ENCODE measurements at places on chromosomes 5 and 9.
A peak's percentile ranks its signal among the peaks of the same experiment; 100 is the strongest.

DNA sequence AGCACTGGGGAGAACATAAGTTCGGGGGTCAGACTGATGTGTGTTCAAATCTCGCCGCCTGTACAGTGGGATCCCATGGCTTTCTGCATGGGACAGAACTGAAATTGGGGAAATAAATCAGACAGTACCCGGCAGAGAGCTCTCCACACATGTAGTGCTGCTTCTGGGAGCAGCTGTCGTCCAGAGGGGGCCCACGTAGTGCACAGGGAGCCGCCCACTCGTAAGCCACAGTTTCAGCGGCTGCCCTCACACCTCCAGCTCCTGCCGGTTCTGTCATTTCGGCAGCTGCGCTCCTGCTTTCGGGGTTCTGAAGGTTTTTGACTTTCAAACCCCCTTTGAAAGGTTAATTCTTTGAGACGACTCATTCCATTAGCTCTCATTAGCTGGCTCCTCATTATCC, 83.1 kb downstream of the OLFM1 start:
- DNase-seq: no peak

DNA sequence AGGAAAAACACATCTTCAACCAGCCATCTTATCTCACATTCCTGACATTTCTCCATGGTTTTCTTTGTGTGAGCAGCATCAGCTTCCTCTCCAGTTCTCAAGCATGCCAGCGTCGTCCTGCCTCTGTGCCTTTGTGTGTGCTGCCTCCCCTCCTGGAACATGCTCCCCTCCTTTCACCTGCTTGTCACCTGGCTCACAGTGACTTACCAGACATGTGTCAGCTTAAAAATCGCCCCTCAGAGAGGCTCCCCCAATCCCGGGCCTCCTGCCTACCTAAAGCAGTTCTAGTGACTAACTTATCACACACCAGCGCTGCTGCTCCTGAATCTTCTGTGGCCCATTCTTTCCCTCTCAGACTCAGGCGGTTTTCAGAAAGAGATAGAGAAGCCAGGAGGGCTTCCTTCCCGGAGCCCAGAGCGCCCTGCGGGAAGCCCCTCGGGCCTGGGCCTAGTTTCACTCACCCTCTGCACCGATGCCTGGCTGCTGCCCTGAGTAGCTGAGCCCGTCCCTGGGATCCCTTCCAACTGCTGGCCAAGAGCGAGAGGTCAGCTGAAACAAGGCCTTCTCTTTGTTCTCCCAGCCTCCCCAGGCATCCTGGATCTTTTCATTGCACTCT, 51.1 kb upstream of the MVB12B start:
- peak; percentile 52 for DNase-seq

DNA sequence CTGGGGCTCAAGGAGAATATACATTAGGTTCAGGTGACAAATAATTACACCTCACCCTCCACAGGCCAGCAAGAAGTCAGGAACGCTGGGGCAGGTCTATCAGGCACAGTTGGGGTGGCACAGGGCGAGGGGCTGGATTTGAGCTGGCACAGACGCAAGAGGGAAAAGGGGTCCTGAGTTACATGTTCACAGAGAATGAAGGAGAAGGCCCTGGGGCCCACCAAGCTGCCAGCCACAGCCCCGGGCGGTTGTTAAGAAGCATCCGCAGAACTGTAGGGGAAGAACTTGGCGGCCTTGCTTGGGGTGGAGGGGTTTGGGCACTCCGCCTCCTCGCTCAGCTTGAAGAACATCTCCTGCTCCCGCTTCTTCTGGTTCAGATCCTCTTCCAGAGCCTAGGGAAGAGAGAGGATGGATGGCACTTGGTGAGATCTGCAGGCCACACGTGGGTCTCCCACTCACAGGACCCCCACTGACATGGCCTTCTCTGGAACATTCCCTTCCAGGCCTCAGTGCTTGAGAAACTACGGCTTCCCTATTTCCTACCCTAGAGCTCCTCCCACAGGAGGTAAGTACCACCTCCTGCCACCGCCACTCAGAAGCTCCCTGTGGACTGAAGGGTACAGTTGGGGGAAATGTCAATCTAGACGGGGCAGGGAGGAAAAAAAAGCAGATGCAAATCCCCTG, 38.3 kb upstream of the FBXW11 start:
- DNase-seq: peak; percentile 49

DNA sequence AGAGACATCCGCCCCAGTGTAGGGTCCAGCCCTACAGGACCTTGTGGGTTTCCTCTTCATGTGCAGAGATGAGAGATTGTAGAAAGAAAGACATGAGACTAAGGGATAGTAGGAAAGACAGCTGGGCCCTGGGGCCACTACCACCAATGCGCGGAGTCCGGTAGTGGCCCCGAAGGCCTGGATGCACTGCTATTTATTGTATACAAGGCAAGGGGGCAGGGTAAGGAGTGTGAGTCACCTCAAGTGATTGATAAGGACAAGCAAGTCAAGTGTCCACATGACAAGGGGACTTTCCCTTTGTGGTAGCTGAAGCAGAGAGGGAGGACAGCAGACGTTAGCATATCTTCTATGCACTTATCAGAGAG, 6.2 kb upstream of the TMEM141 start:
- DNase-seq: no peak

DNA sequence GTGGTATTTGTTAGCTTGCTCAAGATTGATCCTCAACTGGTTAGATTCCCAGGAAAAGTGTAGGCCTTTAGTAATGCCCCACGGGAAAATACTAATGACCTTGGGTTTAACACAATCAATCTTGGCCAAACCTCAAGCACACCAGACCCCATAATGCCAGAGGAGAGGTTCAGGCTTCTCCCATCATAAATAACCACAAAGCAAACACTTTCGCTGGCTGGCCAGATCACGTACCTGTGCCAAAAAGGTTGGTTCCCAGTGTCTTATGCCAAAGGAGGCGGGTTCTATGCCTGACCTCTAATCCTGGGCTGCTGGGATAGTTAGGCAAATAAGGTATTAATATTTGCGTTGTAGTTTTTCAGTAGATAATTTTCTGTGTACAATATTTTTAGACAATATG, 379.2 kb upstream of the CDH18 start:
- DNase-seq: no peak

- DNase-seq: no peak
Measured at GRCh38 chr9:120683150-120683549, 31.1 kb downstream of the MEGF9 start.

DNA sequence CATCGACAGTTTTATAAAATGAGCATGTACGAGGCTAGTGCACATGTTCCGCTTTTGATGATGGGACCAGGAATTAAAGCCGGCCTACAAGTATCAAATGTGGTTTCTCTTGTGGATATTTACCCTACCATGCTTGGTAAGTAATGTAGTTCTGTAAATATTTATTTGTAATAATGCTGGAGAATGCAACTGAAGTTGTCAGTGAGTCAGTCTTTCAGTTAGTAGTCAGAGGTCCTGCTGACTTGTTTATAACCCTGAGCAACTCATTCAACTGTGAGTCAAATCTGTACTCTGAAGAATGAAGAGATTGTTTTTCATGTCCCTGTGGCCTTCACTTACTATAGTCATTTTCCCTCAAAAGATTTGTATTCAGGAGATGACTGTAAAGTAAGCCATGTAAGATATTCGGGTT, 28.4 kb upstream of the GPR150 start:
- DNase-seq: no peak

DNA sequence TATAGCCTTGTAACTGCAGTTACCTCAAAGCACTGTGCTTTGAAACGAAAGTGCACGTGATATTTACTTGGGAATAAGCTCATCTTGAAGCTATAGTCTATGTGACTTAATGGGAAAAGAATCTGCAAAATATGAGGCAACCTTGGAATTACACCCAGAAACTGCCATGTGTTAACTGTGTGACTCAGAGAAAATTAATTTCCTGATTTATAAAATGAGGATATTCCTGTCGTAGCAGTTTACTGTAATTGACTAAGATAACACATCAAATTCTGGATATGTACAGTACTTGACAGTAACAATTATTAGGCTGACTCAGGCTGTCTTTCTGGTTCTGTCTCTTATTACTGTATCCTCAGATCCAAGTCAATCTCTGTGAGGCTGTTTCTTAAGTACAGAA, 1079.9 kb upstream of the ACO1 start:
- no peak for DNase-seq

DNA sequence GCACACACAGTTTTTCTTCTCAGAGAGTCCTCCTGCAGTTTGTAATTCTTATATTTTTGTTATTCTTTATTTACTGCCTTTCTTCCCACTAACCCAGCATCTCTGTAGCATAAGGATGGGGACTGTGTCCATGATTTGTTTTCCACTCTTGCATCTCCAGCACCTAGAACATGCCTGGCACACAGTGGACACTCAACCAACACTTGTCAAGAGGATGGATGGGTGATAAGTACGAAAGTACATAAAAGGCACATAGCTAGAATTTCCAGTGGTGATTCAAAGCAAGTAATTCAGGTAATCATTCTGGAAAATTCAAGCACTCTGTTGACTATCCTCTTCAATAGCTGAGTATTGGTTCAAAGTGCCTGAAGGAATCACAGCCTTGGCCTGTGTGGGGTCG, 60.2 kb upstream of the TRIO start:
- DNase-seq: no peak

- no peak for DNase-seq
Measured at GRCh38 chr9:97804059-97804365, 49.0 kb upstream of the FOXE1 start.

DNA sequence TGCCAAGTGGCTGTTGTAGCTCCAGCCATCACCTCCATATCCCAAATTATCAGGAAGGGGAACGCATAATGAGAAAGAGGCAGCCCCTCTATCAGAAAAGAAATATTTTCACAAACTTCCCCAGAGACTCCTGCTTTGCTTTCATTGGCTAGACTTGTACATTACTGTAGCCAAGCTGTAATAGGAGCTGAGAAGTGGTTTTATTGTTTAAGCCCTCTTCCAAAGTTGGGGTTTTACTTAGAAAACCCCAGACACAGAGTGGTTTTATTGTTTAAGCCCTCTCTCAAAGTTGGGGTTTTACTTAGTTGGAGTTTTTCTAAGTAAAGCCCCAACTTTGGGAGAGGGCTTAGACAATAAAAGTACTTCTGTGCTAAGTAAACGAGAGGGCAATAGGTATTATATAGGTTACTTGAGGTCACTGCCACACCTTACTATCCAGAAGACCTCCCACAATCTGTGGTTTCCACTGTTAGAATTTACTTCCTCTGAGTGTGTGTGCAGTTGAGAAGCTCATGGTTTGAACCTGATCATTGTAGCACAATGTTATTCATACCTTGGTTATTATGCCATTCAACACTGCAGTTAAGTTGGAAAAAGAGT, 215.7 kb upstream of the OTULINL start:
- DNase-seq: no peak

- DNase-seq: peak; percentile 55
Measured at GRCh38 chr9:129761901-129762369, 9.1 kb upstream of the PTGES start.
